CD4-positive, CD25-positive, alpha-beta regulatory T cell (primary cell): ENCODE measurements at places on chromosomes 5 and 9. TPM values are rescaled to one million over a fixed set of nuclear protein-coding genes. Genes with fewer than 3 reads are reported as not detected.
A peak's percentile ranks its signal among the peaks of the same experiment; 100 is the strongest.

DNA sequence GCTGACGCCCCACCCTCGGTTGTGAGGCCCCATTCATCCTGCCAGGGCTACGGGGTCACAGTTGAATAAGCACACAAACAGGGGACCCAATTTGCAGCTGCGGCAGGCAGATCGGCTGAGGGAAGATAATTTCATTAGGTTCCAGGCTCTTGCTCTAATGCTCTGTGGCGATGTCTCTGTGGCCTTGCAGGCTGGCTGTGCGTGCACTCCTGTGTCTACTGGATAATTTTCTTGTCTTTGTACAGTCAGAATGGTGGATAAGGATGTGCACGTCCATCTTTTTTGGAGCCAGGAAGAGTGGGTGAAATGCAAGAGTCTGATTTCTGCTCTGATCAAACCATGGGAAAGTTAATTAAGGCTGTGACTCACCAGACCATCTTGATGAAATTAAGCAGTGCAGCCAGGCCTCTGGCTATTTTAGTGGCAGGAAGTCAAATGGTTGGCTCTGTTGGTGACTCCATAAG is 39.2 kb downstream of the NSG2 start:
- H3K27ac ChIP-seq = no peak overlapping the region
- H3K27me3 ChIP-seq = no peaks in the 10 kb centered on the region
- no peak overlapping the region for H3K4me3 ChIP-seq
- no peaks in the 10 kb centered on the region for H3K36me3 ChIP-seq

DNA sequence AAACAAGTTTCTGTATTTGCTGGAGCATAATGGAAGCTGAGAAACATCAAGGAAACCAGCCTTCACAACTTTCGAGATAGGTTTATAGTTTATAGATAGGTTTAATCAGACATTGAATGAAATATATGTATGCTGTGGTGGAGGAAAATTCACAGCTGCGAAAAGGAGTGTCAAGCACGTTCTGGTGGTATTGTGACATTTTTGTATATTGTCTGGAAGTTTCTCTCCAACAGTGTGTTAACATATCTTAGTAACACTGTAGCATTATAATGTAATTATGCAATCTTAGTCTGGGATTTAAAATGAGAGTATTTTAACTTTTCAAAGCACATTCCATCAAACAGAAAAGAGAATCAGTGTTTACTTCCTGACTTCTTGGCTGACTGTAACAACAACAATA is 50.0 kb downstream of the FCHO2 start:
- H3K36me3 ChIP-seq = no peaks in the 10 kb centered on the region
- no peaks in the 10 kb centered on the region for H3K4me1 ChIP-seq
- DNase-seq = no peak
- no peaks in the 10 kb centered on the region for H3K27me3 ChIP-seq
- H3K4me3 ChIP-seq = no peak overlapping the region

- DNase-seq = no peak
- H3K4me1 ChIP-seq = no peaks in the 10 kb centered on the region
- no peak overlapping the region for H3K27ac ChIP-seq
- no peaks in the 10 kb centered on the region for H3K36me3 ChIP-seq
- no peaks in the 10 kb centered on the region for H3K27me3 ChIP-seq
These were observed 226.8 kb downstream of the TMEM167A start for GRCh38 chr5:82850393-82850792.

DNA sequence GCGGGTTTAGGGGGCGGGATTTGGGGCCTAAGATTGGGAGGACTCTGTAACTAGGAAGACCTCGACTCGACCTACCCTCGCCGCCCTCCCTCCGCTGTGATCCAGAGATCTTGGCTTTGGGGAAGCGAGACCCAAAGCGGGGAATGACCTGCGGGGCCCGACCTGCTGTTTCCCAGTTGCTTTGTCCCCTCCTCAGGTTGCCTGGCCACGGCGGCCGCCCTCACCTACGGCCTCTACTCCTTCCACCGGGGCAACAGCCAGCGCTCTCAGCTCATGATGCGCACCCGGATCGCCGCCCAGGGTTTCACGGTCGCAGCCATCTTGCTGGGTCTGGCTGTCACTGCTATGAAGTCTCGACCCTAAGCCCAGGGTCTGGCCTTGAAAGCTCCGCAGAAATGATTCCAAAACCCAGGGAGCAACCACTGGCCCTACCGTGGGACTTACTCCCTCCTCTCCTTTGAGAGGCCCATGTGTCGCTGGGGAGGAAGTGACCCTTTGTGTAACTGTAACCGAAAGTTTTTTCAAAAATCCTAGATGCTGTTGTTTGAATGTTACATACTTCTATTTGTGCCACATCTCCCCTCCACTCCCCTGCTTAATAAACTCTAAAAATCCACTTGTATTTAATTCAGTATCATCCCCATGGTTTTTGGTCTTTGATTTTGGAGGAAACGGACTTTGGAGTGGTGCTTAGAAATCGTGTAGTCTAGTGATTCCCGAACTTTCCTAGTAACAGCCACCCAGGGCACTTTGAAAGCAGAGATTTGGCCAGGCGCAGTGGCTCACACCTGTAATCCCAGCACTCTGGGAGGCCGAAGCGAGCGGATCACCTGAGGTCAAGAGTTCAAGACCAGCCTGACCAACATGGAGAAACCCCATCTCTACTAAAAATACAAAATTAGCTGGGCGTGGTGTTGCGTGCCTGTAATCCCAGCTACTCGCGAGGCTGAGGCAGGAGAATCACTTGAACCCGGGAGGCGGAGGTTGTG is 878 bp downstream of the HIGD2A start:
- no peaks in the 10 kb centered on the region for H3K27me3 ChIP-seq
- H3K27ac ChIP-seq = peak overlapping the region; percentile 97
- peaks cover 33% of the 10 kb centered on the region for H3K36me3 ChIP-seq
- peaks cover 29% of the 10 kb centered on the region for H3K4me1 ChIP-seq
- DNase-seq = no peak

GRCh38 chr5:6616632-6617031 is 16.2 kb downstream of the NSUN2 start:
- no peak overlapping the region for H3K4me3 ChIP-seq
- H3K27ac ChIP-seq = no peak overlapping the region
- no peaks in the 10 kb centered on the region for H3K27me3 ChIP-seq
- peaks cover 88% of the 10 kb centered on the region for H3K36me3 ChIP-seq
- DNase-seq = no peak

GRCh38 chr5:68748101-68748500 is 345.7 kb upstream of the SLC30A5 start:
- H3K4me1 ChIP-seq = no peaks in the 10 kb centered on the region
- no peak overlapping the region for H3K27ac ChIP-seq
- no peak for DNase-seq
- H3K36me3 ChIP-seq = no peaks in the 10 kb centered on the region

- H3K27ac ChIP-seq = no peak overlapping the region
- H3K4me1 ChIP-seq = no peaks in the 10 kb centered on the region
- DNase-seq = no peak
- H3K27me3 ChIP-seq = peaks cover 4% of the 10 kb centered on the region
These were observed 148.2 kb upstream of the KLF4 start for GRCh38 chr9:107637421-107638420.

DNA sequence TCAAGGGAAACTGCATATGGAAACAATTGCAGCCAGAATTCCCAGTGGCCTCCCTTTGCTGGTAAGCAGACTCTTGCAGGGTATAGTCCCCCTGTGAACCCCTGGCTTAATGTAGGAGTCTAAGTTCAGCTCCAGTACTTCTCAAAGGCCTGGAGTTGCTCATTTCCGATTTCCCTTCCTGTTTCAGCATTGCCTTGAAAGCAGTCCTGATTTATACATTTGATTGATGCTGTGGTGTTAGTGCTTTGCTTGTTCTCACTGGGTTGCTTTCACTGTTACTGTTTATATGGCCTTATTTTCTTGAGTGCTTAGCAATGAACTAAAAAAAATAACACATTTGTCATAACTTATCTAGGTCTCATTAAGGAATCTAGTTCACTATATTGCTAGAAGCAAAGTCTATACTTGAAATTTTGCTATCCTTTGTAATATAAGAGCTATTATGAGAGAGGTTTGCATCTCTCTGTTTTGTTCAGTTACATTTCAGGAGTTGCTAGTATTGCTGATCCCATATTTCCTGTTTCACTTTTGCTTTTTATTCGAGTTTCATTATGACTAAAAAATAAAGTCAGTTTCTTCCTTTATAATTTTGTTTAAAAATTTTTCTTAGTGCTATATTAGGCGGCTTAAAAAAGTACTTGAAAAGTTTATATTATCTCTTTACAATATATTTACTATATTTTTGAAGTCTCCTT is 122.4 kb upstream of the NMUR2 start:
- no peaks in the 10 kb centered on the region for H3K27me3 ChIP-seq
- H3K4me1 ChIP-seq = peaks cover 13% of the 10 kb centered on the region
- no peaks in the 10 kb centered on the region for H3K36me3 ChIP-seq
- no peak for DNase-seq
- H3K27ac ChIP-seq = no peak overlapping the region

DNA sequence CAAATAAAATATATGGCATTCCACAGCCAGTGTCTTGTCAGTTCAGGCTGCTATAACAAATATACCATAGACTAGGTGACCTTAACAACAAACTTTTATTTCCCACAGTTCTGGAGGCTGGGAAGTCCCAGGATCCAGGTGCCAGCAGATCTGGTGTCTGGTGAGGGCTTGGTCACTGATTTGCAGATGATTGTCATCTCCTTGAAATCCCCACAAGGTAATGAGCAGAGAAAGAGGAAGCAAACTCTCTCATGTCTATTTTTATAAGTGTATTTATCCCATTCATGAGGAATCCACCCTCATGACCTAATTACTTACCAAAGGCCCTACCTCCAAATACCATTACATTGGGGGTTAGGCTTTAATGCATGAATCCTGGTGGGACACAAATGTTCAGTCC is 663.2 kb downstream of the TLR4 start:
- no peaks in the 10 kb centered on the region for H3K27me3 ChIP-seq
- no peaks in the 10 kb centered on the region for H3K4me1 ChIP-seq
- no peaks in the 10 kb centered on the region for H3K36me3 ChIP-seq
- H3K4me3 ChIP-seq = no peak overlapping the region
- no peak for DNase-seq
- H3K27ac ChIP-seq = no peak overlapping the region

GRCh38 chr5:143372187-143372829 is 31.2 kb downstream of the NR3C1 start:
- H3K36me3 ChIP-seq = peaks cover 4% of the 10 kb centered on the region
- peaks cover 12% of the 10 kb centered on the region for H3K4me1 ChIP-seq
- H3K27ac ChIP-seq = no peak overlapping the region
- H3K27me3 ChIP-seq = no peaks in the 10 kb centered on the region
- DNase-seq = no peak

IFT74 gene
- 5.5 TPM for total RNA-seq

CD14 gene
- total RNA-seq = not detected

CCDC171 gene
- 1.1 TPM for total RNA-seq

AFAP1L1 gene
- total RNA-seq = not detected

SLC34A3 gene
- not detected for total RNA-seq

MAMDC2 gene
- 0.10 TPM for total RNA-seq
